Thymus (tissue), 14 donors: ENCODE measurements at places on chromosomes 4 and X.

DNA sequence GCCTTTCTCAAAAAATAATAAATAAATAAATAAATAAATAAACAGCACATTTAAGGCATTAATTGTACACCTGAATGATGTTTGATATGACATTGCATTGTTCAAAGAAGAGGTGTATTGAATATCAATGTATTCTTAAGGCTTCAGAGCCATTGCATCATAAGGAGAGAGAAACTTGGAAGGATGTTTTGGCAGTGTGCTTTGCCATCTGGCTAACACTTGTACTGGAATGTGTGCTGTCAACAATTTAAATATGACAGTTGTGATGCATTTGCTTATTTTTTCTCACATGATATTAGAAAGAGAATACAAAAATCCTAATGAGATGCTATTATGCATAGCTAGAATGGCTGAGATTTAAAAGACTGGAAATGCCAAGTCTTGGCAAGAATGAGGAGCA lies 67.8 kb downstream of the FAM133A start:
- DNase-seq: no peak

- DNase-seq: no peak
Observed at GRCh38 chr4:138961129-138961528, 54.5 kb upstream of the NOCT start.

- no peak for DNase-seq
Observed at GRCh38 chrX:12434493-12434892, 296.2 kb downstream of the FRMPD4 start.

DNA sequence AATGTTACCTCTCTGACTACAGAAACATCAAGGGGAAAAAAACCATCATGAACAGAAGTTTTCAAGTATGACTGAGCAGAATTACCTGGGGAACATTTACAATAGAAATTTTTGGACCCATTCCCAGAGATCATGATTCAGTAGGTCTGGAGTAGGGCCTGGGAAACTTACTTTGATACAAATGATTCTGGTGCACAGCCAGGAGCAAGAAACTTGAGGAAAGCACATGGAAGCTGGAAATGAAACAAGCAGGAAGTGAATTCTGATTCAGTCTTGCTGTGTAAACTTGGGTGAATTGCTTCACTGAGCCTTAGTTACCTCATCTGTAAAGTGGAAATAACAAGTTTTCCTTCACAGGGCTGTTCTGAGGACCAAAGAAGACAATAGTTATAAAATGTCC lies 192.5 kb upstream of the TAPT1 start:
- no peak for DNase-seq

DNA sequence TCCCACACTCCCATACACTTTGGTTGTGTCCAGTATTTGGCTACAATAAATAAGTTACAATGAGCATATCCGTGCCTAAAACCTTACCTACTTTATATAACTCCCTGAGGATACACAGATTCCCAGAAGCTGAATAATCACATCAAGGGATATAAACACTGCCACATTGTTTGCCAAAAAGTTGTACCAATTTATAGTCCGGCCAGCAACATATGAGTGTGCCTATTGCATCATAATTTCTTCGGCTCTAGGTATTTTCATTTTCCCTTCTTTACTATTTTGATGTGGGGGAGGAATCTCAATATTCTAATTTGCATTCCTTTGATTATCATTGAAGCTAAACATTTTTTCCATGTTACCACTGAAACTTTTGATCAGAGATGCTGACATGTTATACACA lies 146.4 kb downstream of the PCDH19 start:
- DNase-seq: no peak

- DNase-seq: no peak
Observed at GRCh38 chr4:21211846-21212245, 511.6 kb downstream of the PACRGL start.

GRCh38 chrX:8345473-8345872 lies 119.2 kb upstream of the VCX3B start:
- no peak for DNase-seq

- peak; percentile 21 for DNase-seq
Observed at GRCh38 chrX:101220662-101221260, 1.2 kb downstream of the DRP2 start.

GRCh38 chrX:103488332-103488731 lies 31.0 kb downstream of the RAB40A start:
- DNase-seq: no peak

- no peak for DNase-seq
Observed at GRCh38 chrX:143476751-143477150, 40.5 kb downstream of the SPANXN3 start.

DNA sequence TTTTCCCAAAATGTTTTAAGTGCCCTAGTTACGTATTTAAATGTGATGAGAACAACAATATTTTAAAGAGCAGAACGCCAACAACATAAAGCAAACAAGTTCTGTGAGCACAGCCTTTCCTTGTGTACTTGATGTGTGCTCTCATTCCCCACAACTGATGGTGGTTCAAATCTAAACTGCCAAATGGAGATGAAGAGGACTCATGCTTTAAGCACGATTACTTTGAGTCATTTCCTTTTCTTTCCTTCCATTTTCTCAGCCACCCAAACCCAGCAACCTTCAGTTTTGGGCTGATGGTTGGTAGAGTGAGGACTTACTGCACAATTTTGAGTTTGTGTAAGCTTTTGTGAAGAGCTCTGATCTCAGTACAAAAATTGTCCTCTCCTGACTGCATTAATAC lies 1.7 kb downstream of the NSD2 start:
- DNase-seq: no peak

GRCh38 chrX:68757331-68757730 lies 71.5 kb upstream of the EFNB1 start:
- DNase-seq: no peak

DNA sequence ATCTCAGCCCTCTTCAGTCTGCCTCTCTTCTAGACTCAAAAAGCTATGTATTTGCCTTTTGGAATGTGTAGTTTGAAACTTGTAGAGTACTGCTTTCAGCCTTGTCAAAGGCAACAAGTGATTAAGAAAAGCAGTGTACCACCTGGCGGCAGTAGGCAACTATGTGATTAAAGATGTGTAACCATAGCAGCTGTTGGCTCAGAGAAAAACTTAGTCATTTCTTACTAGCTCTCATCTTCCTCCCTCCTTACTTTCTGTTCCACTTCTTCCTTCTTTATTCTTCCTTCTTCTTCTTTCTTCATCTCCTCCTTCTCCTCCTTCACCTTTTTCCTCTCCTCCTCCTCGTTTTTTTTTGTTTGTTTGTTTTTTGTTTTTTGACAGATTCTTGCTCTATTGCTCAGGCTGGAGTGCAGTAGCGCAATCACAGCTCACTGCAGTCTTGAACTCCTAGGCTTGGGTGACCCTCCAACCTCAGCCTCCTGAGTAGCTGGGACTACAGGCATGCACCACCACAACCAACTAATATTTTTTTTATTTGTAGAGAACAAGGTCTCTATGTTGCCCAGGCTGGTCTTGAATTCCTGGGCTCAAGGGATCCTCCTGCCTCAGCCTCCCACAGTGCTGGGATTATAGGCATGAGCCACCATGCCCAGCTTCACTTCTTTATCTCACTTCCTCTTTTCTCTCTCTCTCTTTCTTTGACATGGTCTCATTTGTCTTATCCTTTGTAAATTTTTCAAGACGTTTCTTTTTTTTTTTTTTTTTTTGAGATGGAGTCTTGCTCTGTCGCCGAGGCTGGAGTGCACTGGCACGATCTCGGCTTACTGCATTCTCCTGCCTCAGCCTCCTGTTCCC lies 32.6 kb downstream of the ABHD18 start:
- DNase-seq: peak; percentile 9

- DNase-seq: no peak
Observed at GRCh38 chr4:78691334-78691754, 84.8 kb upstream of the BMP2K start.

DNA sequence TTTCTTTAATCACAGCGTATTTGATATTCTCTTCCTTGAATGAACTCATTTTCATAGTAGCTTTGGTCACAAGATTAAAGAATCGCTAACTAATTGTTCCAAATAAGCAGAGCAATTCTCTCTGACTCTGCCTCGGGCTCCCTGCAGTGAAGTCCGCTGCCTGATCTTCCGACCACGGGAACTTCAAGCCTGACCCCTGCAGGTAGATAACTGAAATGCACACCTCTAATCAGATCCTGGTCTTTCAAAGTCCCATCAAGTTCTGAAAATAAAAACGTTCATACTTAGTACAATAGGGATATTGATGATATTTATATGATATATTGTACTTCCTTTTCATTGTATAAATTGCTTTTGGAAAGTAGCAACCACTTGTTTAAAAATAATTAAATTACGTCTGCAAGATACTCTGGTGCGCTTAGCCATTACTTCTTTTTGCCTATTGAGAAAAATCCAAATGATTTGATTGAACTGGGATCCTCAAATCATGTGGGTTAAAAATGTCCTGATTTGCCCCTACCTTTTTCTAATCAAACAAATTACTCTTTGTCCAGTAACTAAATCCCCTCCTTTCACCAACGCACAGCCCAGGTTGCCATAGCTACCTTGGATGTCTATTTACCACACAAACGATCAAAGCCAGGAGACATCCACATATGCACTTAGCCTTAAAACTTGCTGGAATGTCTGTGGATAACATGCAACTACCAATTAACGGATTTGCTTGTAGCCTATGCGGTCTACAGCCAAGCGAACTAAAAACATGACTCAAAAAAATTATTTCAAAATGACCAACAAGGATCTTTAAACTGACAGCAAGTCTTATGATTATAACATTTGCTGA lies 4.2 kb downstream of the MID1 start:
- DNase-seq: no peak

- DNase-seq: no peak
Observed at GRCh38 chrX:155094468-155095061, 23.3 kb downstream of the BRCC3 start.

- no peak for DNase-seq
Observed at GRCh38 chrX:21756785-21757529, 959 bp downstream of the SMPX start.

- DNase-seq: no peak
Observed at GRCh38 chr4:46266106-46266505, 123.8 kb downstream of the GABRA2 start.

GRCh38 chrX:42934020-42934726 lies 156.2 kb upstream of the PPP1R2C start:
- no peak for DNase-seq

DNA sequence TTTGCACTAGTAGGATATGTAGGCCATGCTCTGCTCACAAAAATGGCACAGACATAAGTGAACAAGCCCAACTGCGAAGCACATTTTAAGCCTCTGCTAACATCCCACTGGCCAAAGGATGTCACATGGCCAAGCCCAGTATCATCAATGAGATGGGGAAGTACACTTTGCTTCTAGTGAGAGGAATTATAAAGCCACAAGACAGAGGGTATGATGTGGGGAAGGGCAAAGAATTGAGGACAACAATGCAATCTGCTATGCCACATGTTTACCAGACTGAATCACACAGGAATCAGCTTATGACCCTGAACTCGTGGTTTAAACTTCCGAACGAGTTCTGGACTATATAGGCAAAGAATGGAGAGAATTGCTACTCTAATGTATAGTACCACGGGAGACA lies 39.1 kb downstream of the SUPT20HL1 start:
- DNase-seq: no peak

DNA sequence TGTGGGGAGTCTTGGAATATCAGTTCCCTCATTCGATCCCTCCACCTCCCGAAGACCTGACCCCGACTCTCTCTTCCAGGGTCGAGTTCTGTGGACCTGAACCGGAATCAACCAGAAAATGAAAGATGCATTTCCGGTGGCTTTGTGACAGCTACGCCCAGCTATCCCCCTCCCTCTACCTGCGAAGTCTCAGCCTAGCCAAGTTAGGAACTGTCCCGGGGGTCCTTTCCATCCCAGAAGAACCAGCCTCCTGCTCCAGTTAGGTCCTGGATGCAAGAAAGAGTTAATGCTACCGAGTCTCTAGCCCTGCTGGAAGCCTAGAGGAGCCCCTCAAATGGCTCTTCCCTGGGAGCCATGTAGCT lies 13.4 kb upstream of the ETDC start:
- DNase-seq: no peak

DNA sequence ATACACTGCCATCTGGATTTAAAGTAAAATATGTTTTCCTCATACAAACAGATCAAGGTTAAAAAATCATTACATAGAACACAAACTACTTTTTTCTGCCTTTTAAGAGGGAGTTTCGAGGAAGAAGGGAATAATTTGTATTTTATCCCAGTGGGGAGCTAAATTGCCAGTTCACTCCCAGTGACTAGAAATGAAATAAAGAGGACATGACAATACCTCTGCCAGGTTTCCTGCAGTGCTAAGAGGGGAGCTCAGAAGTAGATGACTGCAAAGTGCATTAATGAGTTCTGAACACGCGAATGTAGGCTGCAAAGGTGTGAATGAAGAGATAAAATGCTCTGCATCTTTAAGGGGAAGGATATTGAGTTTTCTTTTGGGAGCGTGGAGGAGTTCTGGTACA lies 69.7 kb downstream of the SRPX start:
- no peak for DNase-seq

- no peak for DNase-seq
Observed at GRCh38 chr4:130808492-130808891, 1712.5 kb downstream of the C4orf33 start.

GRCh38 chrX:106249706-106250379 lies 81.7 kb downstream of the PWWP3B start:
- no peak for DNase-seq

GRCh38 chr4:64857815-64858214 lies 448.6 kb upstream of the TECRL start:
- DNase-seq: no peak

DNA sequence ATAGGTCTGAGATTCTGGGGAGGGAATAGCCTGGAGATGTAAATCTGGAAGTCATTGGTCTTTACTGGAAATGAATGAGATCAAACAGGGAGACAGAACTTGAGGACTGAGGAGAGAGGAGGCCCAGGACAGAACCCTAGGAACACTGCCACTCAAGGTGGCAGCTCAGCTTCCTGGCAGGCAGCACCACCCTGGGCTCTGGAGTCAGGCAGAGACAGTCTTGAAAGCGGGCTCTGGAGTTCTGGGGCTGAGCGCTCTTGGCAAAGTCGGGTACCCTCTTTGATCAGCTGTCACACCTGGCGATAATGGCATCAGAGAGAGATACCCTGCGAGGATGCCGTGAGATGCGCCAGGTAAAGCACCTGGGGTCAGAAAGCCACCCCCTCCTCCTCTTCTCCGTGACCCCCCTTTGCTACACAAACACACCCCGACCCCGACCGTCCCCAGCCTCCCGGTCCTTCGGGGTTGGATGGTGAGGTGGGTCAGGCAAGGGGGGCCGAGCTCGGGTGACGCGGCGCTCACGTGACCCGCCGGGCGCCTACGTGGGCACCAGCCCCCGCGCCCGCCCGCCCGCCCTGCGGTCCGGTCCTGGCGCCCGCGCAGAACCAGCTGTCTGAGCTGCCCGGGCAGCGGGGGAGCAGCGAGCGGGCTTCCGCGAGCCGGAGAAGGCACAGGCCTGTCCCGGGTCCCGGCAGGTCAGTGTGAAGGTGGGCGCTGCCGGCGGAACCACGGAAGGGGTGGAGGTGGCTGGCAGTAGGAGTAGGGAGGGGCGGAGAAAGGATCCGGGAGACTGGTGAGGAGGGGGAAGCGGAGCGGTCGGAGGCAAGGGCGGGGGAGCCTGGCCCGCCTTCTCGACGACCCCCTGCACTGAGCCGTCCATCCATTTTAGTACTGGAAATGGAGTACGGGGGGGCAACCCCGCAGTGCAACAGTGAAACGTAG lies at the start of gene TCEAL3:
Gene TCEAL3 (plus strand): TSS at position 600 of the 942 bp plus-strand sequence. CDS start 1,102 bp downstream, outside the sequence.
- DNase-seq: no peak

- no peak for DNase-seq
Observed at GRCh38 chr4:104163820-104164219, 330.9 kb downstream of the CXXC4 start.
